ENCODE measurements at places on chromosomes 12 and 14.

DNA sequence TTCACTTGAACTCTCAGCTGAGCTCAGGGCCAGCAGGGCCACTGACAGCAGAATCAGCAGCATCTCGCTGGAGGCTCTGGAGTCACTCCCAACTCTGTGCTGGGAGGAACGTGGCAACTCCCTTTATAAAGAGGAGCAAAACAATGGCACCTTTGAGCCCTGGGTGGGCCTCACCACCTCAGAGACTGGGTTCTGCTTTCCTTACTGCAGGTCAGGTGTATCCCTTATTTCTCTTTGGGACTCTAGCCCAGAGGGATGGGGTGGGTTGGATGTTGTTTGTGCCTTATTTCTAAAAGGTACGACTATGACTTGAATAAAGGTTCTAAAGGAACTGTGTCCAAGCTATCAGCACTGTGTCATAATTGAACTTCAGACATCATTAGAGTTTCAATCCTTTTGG is at the start of gene PRB4:
Gene PRB4 (minus strand): TSS at position 101 of the 400 bp plus-strand sequence. CDS start 38 bp downstream, at position 63.
- DNase-seq = no peak

DNA sequence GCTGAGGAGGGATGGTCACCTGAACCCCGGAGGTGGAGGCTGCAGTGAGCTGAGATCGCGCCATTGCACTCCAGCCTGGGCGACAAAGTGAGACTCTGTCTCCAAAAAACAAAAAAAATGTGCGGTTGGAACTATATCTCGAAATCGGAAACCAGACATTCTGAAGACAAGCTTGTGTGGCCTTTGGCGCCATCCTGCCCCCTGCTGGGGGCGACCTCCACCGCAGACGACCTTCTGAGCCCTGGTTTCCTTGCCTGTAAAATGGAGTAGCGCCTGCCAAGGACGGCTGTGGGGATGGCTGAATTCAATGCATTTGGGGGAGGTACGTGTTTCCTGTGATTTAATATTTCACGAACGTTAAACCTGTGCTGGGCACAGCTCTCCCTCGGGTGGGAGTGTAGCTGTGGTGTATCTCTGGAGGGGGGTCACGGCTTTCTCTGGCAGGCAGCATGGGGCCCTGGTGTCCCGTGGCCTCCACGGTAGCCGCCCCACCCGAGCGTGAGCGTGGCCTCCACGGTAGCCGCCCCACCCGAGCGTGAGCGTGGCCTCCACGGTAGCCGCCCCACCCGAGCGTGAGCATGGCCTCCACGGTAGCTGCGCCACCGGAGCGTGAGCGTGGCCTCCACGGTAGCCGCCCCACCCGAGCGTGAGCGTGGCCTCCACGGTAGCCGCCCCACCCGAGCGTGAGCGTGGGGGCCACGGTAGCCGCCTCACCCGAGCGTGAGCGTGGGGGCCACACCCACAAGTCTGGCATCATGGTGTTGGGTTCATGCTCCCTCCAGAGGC is 55.3 kb downstream of the LRCOL1 start:
- DNase-seq = no peak

- no peak for DNase-seq
Observed at GRCh38 chr12:23887055-23887835, 62.2 kb downstream of the SOX5 start.

GRCh38 chr14:21825149-21825743 is 151.6 kb upstream of the OR4E1 start:
- DNase-seq = no peak

DNA sequence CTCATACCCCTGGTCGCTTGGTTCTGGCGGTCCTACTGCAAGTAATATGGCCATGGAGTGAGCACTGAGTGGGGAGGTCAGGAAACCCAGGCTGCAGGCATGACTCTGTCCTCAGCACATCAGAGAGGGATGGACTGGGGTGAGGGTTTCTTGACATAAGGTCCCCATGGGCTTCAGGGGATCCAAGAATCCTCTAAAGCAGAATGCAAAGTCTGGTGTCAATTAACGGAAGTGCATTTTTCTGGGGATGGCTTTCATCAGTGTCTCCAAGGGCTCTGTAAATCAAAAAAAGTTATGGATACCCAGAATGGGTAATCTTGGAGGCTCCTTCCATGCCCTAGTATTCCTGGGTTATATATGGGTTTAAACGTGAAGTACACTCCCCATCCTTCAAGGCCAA is 3.7 kb downstream of the FIGNL2 start:
- no peak for DNase-seq

DNA sequence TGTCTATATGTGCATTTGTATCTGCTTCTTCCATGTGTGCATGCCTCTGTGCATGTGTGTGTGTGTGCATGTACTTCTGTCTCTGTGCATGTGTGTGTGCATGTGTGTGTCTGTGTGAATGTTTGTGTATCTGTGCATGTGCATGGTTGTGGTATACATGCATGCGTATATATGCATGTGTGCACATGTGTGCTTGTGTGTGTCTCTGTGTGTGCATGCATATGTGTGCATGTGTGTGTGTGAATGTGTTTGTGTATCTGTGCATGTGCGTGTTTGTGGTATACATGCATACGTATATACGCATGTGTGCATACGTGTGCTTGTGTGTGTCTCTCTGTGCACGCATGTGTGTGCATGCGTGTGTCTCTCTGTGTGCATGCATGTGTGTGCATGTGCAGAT is 363.2 kb upstream of the SFSWAP start:
- DNase-seq = no peak

All from NCI-H1930 (cell line).